ENCODE measurements at places on chromosomes 4 and X.
A peak's percentile ranks its signal among the peaks of the same experiment; 100 is the strongest.

GRCh38 chr4:38949411-38950051, 81.9 kb downstream of the FAM114A1 start:
- H3K27ac ChIP-seq = no peak overlapping the region
- H3K4me1 ChIP-seq = no peaks in the 10 kb centered on the region
- H3K4me3 ChIP-seq = no peak overlapping the region
- no peak for DNase-seq
- no peaks in the 10 kb centered on the region for H3K27me3 ChIP-seq
- H3K36me3 ChIP-seq = no peaks in the 10 kb centered on the region

DNA sequence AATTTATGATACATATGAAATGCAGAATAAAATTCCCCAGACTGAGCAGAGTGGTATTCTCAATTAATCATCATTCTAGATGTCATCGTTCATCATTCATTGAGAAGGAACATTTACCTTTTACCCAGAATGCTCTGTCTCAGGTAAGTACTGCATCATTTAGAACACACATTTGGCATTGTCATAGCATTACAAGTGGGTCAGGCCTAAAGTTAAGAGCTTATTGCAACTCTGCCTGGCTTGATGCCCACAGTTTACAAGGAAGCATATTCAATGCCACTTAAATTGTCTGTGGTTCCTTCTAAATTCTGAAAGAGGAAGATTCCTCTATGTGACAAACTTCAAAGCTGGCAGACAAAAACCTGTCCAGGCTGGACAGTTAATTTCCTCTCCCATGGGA, 87.3 kb downstream of the CAMK2D start:
- H3K4me1 ChIP-seq = peaks cover 6% of the 10 kb centered on the region
- no peak for DNase-seq
- no peaks in the 10 kb centered on the region for H3K27me3 ChIP-seq
- H3K4me3 ChIP-seq = no peak overlapping the region

GRCh38 chr4:174316546-174316945, 32.8 kb downstream of the CEP44 start:
- H3K4me1 ChIP-seq = no peaks in the 10 kb centered on the region
- no peaks in the 10 kb centered on the region for H3K36me3 ChIP-seq
- no peak for DNase-seq
- no peaks in the 10 kb centered on the region for H3K27me3 ChIP-seq

DNA sequence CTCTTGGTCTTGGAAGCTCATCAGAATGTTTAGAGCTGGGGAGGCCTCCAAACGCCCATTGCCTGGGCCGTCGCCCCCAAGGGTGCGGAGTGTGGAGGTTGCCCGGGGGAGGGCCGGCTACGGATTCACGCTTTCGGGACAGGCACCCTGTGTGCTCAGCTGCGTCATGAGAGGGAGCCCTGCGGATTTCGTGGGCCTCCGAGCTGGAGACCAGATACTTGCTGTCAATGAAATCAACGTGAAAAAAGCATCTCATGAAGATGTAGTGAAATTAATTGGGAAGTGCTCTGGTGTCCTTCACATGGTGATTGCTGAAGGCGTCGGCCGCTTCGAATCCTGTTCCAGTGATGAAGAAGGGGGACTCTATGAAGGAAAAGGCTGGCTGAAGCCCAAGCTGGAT, 23.3 kb downstream of the RGS12 start:
- H3K27me3 ChIP-seq = no peaks in the 10 kb centered on the region
- no peak for DNase-seq
- no peak overlapping the region for H3K4me3 ChIP-seq

DNA sequence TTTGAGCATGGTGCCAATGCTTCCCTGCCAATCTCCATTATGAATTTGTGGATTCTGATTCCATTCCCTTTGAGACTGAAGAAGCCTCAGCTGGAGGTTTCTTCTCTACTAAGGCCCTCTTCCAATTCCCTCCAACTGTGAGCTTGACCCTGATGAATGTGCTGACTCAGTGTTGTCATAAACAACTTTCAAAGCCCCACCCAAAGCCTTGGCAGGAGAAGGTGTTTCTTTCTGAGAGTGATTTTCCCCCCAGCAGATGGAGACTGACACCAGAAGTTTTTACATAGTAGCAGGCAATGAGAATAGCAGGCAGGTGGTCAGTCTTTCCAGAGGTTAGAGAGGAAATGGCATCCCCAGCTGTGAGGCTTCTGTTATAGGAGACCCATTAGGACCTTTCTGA, 53.1 kb downstream of the OCRL start:
- H3K36me3 ChIP-seq = no peaks in the 10 kb centered on the region
- H3K4me3 ChIP-seq = no peak overlapping the region
- H3K27me3 ChIP-seq = no peaks in the 10 kb centered on the region
- H3K27ac ChIP-seq = no peak overlapping the region
- no peaks in the 10 kb centered on the region for H3K4me1 ChIP-seq

DNA sequence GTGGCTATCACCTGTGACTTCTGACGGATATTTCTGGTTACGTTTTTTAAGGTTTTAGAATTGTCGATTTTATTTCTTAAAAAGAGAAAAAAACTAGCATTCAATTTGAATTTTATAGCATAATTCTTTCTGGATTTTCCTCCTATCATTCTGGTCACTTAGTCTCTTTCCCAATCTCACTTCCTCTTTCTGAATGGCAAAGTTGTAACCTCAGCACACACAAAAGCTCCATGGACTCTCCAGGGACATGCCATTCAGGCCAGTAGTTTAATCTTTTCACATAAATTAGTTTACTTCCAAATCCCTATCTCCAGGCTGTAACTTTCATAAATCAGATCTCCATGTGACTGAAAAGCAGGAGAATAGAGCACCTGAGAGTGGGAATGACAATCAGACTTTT, 110.7 kb downstream of the ARAP2 start:
- no peak overlapping the region for H3K27ac ChIP-seq
- H3K27me3 ChIP-seq = no peaks in the 10 kb centered on the region
- H3K36me3 ChIP-seq = no peaks in the 10 kb centered on the region

- peak overlapping the region; percentile 81 for H3K4me3 ChIP-seq
- H3K4me1 ChIP-seq = peaks cover 28% of the 10 kb centered on the region
- H3K27me3 ChIP-seq = no peaks in the 10 kb centered on the region
- peak overlapping the region; percentile 63 for H3K27ac ChIP-seq
These were observed 2.6 kb downstream of the NLGN4X start for GRCh38 chrX:6225911-6226595.

DNA sequence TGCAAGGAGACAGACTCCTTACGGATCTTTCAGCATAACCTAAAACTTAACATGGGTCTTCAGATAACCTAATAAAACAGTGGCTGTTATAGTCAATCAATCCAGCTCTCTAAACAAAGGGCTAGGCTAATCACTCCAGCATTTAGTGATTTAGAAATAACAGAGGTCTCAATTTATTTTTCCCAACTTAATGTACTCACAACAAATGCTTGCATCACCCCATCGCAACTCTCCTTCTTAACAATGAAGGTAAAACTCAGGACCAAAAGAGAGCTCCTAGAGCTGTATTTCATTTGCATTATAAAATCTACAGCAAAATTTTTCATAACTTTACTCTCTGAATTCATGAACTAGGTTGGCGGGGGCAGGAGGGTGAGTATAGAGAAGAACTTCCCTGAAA, 1.1 kb downstream of the LIN54 start:
- peak overlapping the region; percentile 85 for H3K4me3 ChIP-seq
- H3K27me3 ChIP-seq = peaks cover 15% of the 10 kb centered on the region
- no peak overlapping the region for H3K27ac ChIP-seq
- no peaks in the 10 kb centered on the region for H3K36me3 ChIP-seq
- H3K4me1 ChIP-seq = peaks cover 18% of the 10 kb centered on the region

DNA sequence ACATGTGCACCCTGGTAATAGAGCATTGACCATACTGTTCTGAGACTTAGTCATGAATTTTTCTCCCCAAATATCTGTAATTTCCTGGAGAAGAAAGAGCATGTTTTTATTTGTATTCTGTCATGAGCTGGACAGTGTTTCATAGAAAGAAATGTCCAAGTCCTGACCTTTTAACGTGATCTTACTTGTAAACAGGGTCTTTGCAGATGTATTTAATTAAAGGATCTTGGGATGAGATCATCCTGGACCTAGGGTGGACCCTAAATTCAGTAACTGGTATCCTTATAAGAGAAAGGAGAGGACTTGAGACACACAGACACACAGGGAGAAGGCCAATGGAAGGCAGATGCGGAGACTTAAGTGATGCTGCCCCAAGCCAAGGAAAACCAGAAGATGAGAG, 3.6 kb downstream of the ADGRA3 start:
- no peaks in the 10 kb centered on the region for H3K36me3 ChIP-seq
- no peak overlapping the region for H3K27ac ChIP-seq
- DNase-seq = no peak
- no peaks in the 10 kb centered on the region for H3K27me3 ChIP-seq

DNA sequence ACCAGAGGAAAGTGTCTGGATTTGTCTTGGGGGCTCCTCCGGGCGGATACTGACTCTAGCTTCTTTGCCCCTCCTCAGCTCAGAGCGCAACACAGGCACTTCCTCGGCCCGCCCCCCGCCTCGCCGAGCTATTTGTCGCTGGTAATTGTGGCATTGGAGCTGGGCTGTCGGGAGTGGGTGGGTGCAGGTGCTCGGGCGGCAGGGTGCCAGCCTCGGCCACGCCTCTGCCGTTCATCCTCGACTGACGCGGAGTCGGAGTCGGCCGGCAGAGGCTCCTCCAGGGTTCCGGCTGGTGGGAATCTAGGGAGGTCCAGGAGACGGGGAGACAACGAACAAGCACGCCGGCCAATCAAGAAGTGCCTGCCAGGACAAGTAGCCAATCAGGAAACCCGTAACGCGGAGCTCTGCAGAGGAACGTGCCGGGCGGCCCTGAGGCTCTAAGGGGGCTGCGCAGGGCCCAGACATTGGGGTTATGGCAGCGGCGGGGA, 3.9 kb upstream of the SYN1 start:
- H3K27ac ChIP-seq = no peak overlapping the region
- H3K4me3 ChIP-seq = peak overlapping the region; percentile 48
- peak; percentile 90 for DNase-seq
- no peaks in the 10 kb centered on the region for H3K27me3 ChIP-seq

GRCh38 chr4:155676430-155676825, 9.8 kb downstream of the GUCY1A1 start:
- no peaks in the 10 kb centered on the region for H3K4me1 ChIP-seq
- H3K27ac ChIP-seq = no peak overlapping the region
- H3K27me3 ChIP-seq = peaks cover 13% of the 10 kb centered on the region

DNA sequence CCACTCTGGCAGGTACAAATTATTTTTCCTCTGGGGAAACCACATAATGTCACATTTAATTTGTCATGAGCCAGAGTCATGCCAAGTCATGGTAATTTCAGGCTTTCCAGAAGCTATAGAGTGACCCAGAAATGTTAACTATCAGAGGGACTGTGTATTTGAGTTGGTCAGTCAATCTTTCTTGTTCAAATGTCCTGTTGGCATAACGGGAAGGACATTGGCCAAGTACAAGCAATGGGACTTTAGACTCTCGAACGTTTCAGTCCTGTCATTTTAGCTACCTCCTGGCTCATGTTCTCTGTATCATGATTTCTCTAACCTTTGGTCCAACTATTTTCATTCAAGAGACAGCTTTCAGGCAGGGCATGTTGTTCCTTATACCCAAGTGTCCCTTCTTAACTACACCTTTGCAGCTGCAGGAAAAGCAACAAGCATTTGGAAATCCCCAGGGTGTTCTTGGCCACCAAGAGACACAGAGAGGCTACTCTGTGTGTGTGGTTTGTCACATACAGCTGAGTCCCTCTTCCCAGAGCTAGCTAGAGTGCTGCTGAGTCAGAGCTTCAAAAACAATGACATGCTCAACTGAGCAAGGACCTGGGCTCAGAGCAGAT, 142.6 kb downstream of the EGF start:
- H3K27me3 ChIP-seq = no peaks in the 10 kb centered on the region
- H3K27ac ChIP-seq = no peak overlapping the region
- H3K36me3 ChIP-seq = peaks cover 22% of the 10 kb centered on the region
- no peak overlapping the region for H3K4me3 ChIP-seq

DNA sequence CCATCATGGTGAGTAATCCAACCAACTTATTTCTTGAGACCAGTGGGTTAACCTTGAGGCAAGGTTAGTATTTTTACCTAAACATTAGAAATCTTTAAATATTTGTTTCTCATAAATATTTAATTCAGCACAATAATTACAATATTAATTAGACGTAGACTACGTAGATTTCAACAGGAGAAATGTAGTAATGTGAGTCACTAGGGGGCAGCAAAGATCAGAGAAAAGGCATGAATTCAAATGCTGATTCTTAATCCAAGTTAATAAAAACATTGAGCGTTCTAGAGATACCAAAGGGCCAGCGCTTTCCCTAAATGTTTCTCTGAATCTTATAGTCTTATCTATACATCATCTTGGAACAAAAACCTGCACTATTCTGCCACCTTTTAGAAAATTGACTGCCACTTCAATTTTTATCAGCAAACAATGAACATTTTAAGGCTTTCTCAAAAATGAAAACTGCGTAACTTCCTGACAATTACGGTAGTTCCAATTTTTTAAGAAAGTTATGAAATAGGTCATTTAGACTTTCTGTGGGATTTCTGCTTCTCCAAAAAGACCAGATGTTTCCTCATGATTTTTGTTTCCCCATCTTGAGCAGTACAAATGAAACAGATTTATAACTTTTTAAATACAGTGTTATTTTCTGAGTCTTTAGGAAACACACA, 180.7 kb downstream of the GASK1B start:
- H3K4me1 ChIP-seq = no peaks in the 10 kb centered on the region
- H3K27me3 ChIP-seq = no peaks in the 10 kb centered on the region
- H3K27ac ChIP-seq = no peak overlapping the region
- H3K36me3 ChIP-seq = no peaks in the 10 kb centered on the region

- no peak overlapping the region for H3K4me3 ChIP-seq
- no peak for DNase-seq
- H3K4me1 ChIP-seq = no peaks in the 10 kb centered on the region
- H3K27ac ChIP-seq = no peak overlapping the region
These were observed 26.5 kb downstream of the DCHS2 start for GRCh38 chr4:154465085-154465484.

- no peak for DNase-seq
- H3K27me3 ChIP-seq = no peaks in the 10 kb centered on the region
- H3K36me3 ChIP-seq = no peaks in the 10 kb centered on the region
These were observed 8.4 kb downstream of the ZNF280C start for GRCh38 chrX:130260316-130260715.

DNA sequence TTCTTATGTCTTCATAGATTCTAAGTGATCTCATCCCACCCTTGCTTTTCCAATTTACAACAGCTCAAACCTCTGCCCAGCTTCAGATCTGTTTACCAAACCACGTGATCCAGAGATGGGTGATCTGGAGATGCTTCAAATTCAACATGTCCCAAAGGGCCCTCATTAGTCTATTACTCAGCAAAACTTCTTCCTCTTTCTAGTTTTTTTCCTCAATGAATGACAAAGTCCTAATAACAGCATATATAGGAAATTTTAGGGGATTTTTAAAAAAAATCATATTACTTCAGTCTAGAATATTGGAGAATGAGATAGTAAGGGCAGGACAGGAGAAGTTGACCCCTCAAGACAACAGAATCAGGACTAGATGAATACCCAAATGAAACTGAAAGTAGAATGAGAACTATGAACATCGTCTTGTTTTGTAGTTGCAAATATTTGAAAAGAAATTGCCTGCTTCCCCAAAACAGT, 127.1 kb downstream of the CFAP299 start:
- no peak overlapping the region for H3K4me3 ChIP-seq
- no peak overlapping the region for H3K27ac ChIP-seq
- H3K4me1 ChIP-seq = peaks cover 40% of the 10 kb centered on the region
- no peak for DNase-seq
- H3K27me3 ChIP-seq = no peaks in the 10 kb centered on the region

- no peak overlapping the region for H3K4me3 ChIP-seq
- H3K27ac ChIP-seq = no peak overlapping the region
- no peak for DNase-seq
- H3K4me1 ChIP-seq = no peaks in the 10 kb centered on the region
- H3K36me3 ChIP-seq = no peaks in the 10 kb centered on the region
These were observed 5.9 kb upstream of the SASH3 start for GRCh38 chrX:129773649-129774458.

All from GM23338 (cell line).